Activated CD4-positive, alpha-beta T cell treated with anti-CD3 and anti-CD28 coated beads for 36 hours (primary cell): ENCODE measurements at places on chromosomes 11 and 22. TPM values are rescaled to one million over a fixed set of nuclear protein-coding genes. Genes with fewer than 3 reads are reported as not detected.

DNA sequence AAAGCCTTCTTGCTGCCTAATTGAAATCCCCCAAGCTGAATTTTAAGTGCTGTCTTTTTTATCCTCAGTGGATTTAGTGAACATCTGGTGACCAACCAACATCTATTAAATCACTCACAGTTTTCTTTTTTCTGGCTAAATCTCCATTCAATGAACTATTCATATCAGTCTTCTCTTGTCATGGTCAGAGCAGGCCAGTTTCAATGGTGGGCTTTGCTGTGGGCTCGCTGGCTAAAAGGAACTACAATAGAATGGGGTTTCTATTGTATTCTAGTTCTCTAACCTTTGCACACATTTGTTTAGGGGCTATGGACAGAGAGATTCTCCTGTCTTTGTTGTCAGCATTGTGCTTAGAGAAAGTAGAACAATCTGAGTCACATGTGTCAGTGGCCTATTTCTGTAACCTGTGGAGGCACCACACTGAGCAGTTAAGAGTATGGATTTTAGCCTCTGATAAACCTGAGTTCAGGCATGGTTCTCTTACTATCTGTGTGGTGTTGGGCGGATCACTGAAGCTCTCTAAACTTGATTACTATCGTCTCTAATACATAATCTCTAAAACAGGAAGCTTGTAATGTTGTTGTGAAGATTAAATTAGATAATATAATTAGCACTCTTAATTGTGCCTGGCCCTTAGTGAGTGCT, 94.2 kb upstream of the CADM1 start:
- DNase-seq = no peak

ZBED4 gene
- 17.3 TPM for total RNA-seq

DNA sequence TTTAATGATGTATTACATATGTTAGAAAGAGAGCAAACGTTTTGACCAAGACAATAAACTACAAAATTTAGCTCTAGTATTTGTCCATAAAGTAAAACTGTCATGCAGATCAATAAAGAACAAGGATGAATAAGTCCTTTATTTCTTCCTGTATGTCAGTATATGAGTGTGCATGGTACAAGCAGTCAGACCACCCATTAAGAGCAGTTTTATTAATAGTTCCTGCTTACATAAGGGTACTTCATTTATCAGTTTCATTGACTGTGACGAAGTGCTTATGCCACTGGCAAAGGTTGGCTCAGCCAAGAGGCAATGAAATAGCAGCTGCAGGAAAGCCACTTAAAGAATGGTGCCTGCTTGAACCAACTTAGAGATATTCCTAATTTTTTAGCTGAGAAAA, 913.0 kb upstream of the CNTN5 start:
- DNase-seq = no peak

GRCh38 chr11:57241353-57241972, 4.4 kb upstream of the APLNR start:
- no peak for DNase-seq

BIRC3 gene
- total RNA-seq = 109 TPM

DNA sequence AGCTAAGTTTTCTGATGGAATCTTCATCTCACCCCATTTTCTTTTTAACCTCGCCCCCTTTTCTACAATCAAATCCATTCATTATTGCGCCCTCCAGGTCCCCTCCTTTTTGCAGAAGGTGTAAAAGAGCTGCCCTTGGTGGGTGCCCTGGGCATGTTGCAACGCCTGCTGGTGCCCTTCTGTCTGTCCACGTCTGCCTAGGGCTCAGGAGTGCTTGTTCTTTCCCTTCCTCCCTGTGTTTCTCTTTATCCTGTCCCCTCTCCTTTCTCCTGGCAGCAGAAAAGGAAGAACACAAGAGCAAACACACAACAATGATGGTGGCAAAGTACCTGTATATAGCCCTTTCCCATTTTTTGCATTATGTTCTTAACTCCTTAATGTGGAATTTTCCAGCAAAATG, 6.2 kb upstream of the TLCD5 start:
- DNase-seq = no peak

- DNase-seq = no peak
These were observed 4.9 kb downstream of the SULT4A1 start for GRCh38 chr22:43857367-43857766.

PANX2 gene
- 2.2 TPM for total RNA-seq

PGR gene
- not detected for total RNA-seq
